ENCODE measurements at places on chromosomes 5 and 9. TPM values are rescaled to one million over a fixed set of nuclear protein-coding genes. Genes with fewer than 3 reads are reported as not detected.

The ACSL6 gene
- total RNA-seq = not detected

The SLC46A2 gene
- total RNA-seq = not detected

The ABLIM3 gene
- total RNA-seq = 68.8 TPM

The VCAN gene
- total RNA-seq = 379 TPM

The WDR38 gene
- total RNA-seq = not detected

The GABBR2 gene
- total RNA-seq = under 0.01 TPM

The SEC61B gene
- total RNA-seq = 77.8 TPM

The DOK3 gene
- total RNA-seq = 1.4 TPM

The PCDHGC3 gene
- total RNA-seq = 61.0 TPM

Measured in subcutaneous preadipocyte (primary cell).